Fibroblast of mammary gland (primary cell): ENCODE measurements at places on chromosomes 1 and 21.

DNA sequence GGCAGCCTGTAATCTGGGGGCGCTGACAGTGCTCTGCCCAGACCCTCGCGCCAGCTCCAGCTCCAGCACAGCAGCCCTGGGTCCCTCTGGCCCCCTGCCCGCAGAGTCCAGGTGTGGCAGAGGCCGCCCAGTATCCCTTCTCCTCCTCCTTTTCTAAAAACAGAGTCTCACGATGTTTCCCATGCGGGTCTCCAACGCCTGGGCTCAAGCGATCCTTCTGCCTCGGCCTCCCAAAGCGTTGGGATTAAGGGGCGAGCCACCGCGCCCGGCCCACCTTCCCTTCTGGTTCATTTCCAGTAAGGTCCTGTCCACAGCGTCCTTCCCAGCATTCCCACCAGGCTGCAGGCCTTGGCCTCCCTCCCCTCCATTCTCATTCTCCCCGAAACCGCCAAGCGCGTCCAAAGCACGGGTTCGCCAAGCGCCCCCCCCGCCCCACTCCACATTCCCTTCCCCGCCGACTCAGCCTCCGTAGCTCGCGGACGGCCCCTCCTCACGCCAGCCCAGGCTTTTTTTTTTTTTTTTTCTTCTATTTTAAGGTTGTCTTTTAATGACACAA is 2.0 kb upstream of the PCBP3 start:
- no peak for DNase-seq

DNA sequence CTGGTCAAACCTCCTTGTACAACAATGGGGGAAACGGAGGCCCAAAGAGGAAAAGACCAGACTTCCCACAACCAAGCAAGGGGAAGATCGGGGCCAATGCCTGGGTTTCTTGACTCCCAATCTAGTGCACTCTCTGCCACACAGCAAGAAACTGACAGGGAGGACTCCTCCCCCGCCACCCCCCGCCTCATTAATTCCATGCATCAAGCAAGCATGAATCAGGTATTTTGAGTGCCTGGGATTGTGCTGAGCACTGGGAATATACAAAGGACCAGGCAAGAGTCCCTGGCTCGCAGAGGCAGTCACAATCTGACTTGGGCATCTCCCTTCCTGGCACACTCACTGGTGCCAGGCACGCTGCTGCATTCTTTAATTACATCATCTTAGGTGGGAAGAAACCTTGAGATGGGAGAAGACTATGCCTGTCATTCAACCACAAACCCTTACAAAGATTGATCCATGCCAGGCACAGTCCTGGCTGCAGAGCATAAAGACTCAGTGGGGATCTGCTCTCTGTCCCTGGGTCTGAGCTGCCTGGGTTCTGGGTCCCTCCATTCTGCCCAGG is 4.4 kb upstream of the KCNC4 start:
- no peak for DNase-seq

DNA sequence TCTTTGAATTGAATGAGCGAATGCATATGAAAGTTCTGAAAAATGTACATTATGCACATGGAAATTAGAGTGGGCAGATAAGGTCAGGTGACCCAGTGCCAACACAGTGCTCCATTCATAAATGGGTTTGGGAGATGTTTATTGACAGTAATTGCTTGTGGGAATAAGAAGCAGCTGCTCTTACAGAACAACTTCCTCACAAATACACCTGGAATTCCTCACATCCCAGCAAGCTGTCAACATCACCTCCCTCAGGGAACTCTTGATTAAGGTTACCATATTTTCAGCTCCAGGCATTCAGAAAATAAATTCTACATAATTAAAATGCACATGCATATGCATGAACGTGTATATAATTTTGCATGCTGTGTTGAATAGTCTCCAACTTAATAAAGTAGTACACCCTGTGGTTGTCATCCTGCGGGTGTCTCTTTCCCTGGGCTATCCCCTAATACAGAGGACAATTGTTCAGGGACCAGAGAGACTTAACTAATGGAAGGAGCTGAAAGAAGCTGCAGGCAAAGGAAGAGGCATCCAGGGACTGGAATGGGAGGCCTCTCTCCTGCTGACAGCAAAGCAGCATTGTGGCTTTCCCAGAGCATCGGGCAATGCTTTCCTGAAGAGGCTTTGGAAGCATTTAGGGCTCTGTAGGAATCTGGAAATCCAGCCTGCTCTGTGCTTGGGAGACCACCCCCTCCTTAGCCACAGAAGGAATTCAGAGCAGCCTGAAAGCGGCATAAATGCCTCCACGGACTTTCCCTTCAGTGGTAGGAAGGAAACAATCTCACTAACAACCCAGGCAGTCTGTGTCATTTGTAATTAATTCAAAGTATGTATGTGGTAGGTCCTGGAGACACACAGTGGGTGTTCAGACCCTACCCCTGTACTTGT is 55.2 kb upstream of the GNG12 start:
- DNase-seq = no peak

GRCh38 chr1:248847181-248847955 is 9.3 kb downstream of the ZNF672 start:
- DNase-seq = no peak

GRCh38 chr1:37728416-37728815 is 36.1 kb downstream of the CDCA8 start:
- DNase-seq = no peak

DNA sequence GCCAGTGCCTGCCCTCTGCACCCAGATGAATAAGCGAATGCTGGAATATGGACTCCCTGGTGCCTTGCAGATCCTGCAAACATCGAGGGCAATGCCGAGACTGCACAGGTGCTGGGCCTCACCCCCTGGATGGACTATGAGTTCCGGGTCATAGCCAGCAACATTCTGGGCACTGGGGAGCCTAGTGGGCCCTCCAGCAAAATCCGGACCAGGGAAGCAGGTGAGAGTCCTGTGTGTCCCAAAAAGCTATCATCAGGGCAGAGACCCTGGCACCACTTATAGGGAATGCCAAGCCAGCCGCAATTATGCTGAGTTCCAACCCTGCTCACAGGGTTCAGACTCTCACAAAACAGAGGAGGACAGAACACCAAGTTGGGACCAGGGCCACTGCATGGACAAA is 17.2 kb downstream of the TMEM81 start:
- DNase-seq = no peak

DNA sequence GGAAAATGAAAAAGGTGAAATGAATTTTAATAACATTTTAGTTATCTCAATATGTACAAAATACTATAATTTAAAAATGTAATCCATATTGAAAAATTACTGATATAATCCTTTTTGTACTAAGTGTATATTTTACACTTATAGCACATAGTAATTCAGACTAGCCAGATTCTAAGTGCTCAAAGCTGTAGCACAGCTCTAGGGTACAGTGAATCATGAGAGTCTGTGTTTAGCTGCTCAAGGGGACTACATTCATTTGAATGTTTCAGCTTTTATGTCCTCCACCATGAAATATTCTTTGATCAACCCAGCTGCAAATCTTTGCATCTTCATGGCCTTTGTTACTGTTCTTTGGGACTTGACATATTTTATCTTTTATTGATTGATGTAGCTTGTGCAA is 15.7 kb downstream of the CD53 start:
- DNase-seq = no peak

DNA sequence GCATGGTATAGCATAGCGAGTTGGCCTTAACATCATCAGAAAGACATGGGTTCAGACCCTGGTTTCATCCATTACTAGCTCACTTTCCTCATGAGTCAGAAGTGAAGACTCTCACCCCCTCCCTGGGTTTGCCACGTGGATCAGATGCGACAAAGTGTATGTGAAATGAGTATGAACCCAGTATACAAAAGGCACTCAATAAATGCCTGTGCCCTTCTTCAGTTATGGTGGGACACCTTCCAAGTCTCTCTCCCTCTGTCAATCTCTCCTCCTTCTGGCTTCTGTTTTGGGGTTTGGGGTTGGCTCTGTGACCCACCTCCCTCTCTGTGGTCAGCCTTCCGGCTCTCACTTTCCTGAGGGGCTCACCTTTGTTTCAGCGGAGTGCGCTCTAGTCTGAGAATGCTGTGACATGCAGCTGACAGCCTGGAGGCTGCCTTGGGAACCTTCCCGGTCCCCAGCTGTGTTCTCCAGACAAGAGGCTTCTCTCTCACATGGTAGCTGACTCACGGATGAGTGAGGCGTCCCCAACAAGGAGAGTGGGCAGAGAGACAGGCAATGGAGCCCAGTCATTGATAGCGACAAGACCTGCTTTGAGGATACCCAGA is 155.0 kb upstream of the EDN2 start:
- DNase-seq = peak; percentile 86

- no peak for DNase-seq
These were observed 134.0 kb downstream of the TOMM20 start for GRCh38 chr1:234994436-234995295.

GRCh38 chr1:112169517-112169916 is 180.0 kb upstream of the KCND3 start:
- no peak for DNase-seq

GRCh38 chr1:51453010-51453409 is 66.1 kb downstream of the EPS15 start:
- no peak for DNase-seq

- DNase-seq = no peak
These were observed 2084.5 kb downstream of the MRPL39 start for GRCh38 chr21:23522751-23523150.

GRCh38 chr1:180881806-180882509 is 30.7 kb upstream of the KIAA1614 start:
- DNase-seq = peak; percentile 64

GRCh38 chr21:35232545-35233176 is 183.6 kb upstream of the RUNX1 start:
- peak; percentile 88 for DNase-seq

GRCh38 chr1:216660561-216660960 is 62.7 kb downstream of the ESRRG start:
- DNase-seq = no peak

DNA sequence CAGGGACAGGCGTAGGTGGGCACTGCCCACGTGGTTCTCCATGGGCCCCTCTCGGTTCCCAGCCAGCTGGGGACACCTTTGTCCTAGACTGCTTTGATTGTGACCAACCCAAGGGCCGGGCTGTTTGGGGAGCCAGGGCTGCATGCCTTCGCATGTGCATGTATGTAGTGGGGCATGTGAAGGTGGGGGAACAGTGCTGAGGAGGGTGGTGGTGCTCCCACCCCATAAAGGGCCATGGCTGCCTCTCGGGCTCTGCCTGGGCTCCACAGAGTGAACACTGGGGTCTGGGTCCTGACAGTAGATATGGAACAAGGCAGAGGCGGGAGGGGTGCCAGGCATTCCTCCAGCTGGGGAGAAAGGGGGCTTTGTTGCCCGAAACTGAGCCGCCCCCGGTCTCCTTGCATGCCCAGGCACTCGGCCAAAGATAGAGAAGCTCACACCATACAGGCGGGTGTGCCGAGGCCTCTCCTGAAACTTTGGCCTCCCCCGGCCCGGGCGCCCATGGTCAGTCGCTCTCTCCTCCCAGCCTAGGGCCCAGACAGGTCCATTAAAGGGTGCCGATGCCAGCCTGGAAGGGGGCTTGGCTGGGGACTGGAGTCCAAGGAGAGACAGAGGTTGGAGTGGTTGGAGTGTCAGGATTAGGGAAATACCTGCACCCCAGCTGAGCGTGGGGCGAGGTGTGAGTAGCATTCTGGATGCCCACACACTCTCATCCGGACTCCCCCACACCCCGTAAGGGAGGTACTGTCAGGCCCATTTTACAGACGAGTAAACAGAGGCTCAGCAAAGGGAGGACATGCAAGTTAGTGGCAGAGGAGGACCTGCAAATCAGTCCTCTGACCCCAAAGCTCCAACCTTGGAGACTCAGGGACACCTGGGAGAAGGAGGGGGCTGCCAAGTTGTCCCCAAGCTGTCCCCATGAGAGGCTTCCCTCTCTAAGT is 41.1 kb downstream of the EPHA2 start:
- no peak for DNase-seq

DNA sequence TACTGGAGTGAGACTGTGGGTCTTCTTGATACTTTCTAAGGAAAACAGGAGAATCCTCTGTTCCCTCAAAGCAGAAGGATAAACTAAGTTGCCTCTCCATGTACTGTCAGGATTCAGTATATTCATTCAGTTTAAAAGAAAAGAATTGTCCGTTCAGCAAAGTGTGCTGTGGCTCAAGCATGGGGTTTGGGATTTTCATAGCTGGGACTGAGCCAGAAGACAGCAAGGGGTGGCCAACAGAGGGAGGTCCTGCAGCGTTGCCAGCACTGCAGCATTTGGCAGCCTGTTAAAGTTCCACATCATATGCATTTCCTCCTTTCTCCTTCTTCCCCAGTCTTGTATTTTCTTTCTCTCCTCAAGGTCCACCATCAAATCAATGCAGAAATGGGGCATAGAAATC is 75.1 kb downstream of the DTL start:
- DNase-seq = peak; percentile 50

DNA sequence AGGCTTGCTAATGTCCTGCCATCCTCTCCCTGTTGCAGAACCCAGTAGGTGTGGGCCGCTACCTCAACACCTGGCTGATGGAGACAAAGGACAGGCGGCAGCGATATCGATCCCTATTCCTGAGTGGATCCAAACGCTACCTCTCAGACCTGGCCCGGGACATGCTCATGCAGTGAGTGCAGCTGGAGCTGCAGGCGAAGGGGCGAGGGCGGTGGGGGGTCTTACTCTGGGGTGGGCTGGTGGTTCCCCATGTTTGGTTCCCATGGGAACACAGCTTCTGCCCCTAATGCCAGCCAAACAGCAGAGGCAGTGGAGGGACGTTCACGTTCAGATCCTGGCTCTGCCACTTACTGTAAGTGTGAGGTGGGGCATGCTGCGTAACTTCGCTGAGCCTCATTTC is 15.8 kb upstream of the TTC22 start:
- DNase-seq = no peak

- DNase-seq = no peak
These were observed at the start of gene A3GALT2 for GRCh38 chr1:33320619-33321165. Gene A3GALT2, minus strand, starts transcription at chr1:33321098. Its CDS starts 0 bp downstream, at chr1:33321098.

GRCh38 chr1:238606457-238606856 is 715.7 kb upstream of the ZP4 start:
- no peak for DNase-seq

DNA sequence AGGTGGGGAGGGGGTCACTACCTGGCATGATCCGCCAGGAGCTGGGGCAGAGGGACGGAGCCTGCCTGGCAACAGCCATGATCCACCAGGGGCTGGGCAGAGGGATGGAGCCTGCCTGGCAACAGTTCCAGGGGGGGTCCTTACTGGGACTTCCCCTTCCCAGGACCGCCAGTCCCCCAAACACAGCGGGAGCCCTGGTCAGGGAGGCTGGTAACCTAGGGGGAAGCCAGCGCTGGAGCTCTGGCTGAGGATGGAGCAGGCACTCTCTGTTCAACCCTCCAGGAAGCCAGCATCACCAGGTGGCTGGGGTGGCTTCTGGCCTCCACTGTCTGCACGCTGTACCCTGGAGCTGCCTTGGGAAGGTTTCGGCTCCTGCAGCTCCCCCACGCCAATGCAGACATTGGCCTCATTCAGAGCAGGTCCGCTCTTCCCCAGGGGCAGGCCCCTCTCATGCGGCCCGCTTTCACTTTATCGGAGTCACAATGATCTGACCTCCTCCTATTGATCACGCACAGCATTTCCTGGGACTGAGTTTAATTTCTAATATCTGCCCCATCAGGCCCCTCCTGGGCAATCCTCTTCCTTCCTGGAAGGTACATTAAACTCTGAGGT is 68.4 kb upstream of the ABCG1 start:
- DNase-seq = no peak

- no peak for DNase-seq
These were observed 4.0 kb upstream of the RCAN1 start for GRCh38 chr21:34618941-34619340.
